ENCODE measurements at places on chromosomes 5 and 9. TPM values are rescaled to one million over a fixed set of nuclear protein-coding genes. Genes with fewer than 3 reads are reported as not detected.

Gene PCDHGA6
- 0.19 TPM for total RNA-seq

GRCh38 chr9:4515958-4516375, 25.7 kb downstream of the SLC1A1 start:
- no peaks in the 10 kb centered on the region for H3K36me3 ChIP-seq
- no peak overlapping the region for H3K27ac ChIP-seq
- no peaks in the 10 kb centered on the region for H3K27me3 ChIP-seq
- no peak for DNase-seq

DNA sequence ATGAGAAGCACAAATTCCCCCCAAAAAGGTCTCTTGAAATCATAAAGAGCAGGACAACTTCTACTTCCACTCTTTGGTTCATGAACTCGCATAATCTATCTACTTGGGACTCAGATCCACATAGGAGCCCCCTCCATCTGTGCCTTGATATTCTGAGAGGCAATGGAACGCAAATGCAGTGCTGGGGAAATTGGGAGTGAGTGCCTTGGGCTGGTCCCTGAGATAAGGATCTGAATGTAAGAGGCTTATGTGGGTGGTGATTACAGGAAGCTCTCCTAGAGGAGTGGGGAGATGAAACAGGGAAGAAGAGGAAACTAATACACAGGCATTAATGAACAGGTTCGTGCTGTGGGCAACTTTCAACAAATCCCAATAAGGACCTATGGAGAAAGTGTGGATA, 285.6 kb downstream of the RASEF start:
- no peak overlapping the region for H3K4me3 ChIP-seq
- H3K4me1 ChIP-seq, result no peaks in the 10 kb centered on the region
- no peaks in the 10 kb centered on the region for H3K27me3 ChIP-seq

DNA sequence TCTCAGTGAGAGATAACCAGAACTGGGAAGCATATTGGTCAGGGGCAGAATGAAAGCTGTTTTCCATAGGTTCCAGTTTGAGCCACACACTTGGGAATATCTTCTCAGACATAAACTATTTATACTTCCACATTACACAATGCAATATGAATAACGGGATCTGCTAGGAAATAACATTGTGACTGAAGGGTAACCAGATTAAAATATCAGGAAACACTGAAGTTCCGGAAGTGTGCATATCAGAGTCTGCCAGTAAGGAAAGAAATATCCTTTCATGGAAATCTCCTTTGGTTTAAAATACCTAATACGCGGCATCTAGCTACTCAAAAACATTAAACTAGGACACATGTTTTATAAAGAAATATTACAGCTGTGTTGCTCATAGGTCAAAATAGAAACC, 56.3 kb downstream of the ST8SIA4 start:
- H3K4me3 ChIP-seq, result no peak overlapping the region
- H3K36me3 ChIP-seq, result peaks cover 2% of the 10 kb centered on the region
- DNase-seq, result no peak

GRCh38 chr5:67178085-67178484, 18.5 kb downstream of the CD180 start:
- H3K27ac ChIP-seq, result no peak overlapping the region
- H3K36me3 ChIP-seq, result no peaks in the 10 kb centered on the region
- no peaks in the 10 kb centered on the region for H3K27me3 ChIP-seq
- DNase-seq, result no peak
- H3K4me1 ChIP-seq, result peaks cover 20% of the 10 kb centered on the region

- DNase-seq, result no peak
- H3K36me3 ChIP-seq, result no peaks in the 10 kb centered on the region
- H3K27ac ChIP-seq, result no peak overlapping the region
- no peaks in the 10 kb centered on the region for H3K27me3 ChIP-seq
- H3K4me3 ChIP-seq, result no peak overlapping the region
- no peaks in the 10 kb centered on the region for H3K4me1 ChIP-seq
These were observed 52.4 kb downstream of the ASS1 start for GRCh38 chr9:130497139-130497538.
